ENCODE measurements at places on chromosomes 12 and 14.

DNA sequence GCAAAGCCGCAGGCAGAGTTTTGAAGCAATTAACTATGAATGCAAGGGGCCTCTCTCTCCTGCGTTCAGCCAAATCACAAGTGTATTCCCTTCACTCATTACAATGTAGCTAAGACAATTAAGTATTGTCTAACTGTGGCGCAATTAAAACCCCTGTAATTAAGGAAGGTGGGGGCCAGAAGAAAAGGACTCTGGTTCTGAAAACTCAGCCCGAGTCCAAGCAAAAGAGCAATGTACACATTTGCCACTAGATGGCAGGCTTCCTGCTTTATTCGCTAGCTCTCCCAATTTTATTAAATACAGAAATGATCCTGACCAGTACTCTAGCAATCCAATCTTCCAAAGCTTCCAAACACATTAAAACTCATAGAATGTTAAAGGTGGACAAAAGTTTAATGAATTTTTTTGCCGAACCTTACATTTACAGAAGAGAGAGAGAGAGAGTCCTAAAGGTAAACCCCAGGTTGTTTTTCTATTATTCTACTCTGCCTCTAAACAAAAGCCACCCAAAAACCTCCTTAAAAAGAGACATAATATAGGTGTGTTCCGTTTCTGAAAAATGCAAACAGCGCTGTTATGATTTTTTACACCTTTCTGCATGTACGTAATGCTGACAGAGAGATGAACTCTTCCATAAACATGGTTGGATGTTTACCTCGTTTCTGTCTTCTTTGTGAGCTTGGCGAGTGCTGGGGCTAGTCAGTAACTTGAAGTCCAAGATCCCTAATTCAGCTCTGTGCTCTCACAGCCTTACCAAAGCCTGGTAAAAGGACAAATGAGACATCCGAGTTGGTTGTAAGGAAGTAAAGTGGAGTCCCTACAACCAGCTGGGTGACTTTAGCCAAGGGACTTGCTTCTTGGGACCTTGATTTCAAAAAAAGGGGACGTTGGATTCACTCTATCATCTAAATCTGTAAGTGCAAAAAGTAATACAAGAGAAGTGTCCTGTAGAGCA is 50.9 kb upstream of the VASH1 start:
- DNase-seq: no peak

- no peak for DNase-seq
Observed at GRCh38 chr14:22540293-22540692, 48.7 kb downstream of the DAD1 start.

GRCh38 chr14:54366736-54367735 is 29.8 kb upstream of the CDKN3 start:
- no peak for DNase-seq

DNA sequence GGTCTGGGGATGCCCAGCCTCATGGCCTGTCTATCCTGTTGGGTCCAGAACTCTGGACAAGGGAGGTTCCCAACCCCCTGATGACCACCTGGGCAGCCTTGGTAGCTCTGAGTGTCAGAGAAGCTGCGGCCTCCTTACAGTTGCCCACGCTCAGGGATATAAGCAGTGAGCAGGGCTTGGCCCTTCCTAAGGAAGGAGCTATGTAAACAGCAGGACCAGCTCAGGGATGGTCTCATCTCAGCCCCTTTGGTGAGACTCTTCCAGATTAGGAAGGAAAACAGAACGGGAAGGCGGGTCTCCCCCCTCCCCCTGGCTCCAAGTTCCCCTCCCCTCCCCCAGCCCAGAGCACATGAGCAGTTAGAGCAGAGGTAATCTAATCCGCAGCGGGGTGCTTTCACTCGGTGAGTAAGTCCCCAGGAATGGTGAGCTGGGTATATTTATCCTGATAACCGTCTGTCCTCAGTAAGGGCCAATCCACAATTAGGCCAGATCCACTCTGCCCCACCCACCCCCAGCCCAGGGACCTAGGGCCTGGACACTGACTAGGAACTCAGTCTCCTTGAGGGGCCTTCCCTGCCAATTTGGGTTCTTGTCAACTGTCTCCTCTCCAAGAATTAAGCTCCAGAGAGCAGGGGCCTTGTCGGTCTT is 29.5 kb upstream of the RPLP0 start:
- no peak for DNase-seq

GRCh38 chr14:24430682-24431568 is 1.2 kb downstream of the KHNYN start:
- DNase-seq: no peak

GRCh38 chr12:22412581-22412980 is 78.1 kb upstream of the ST8SIA1 start:
- DNase-seq: no peak

GRCh38 chr14:25006961-25007795 is 42.8 kb downstream of the STXBP6 start:
- no peak for DNase-seq

- no peak for DNase-seq
Observed at GRCh38 chr12:131004166-131004565, 50.5 kb downstream of the ADGRD1 start.

- DNase-seq: no peak
Observed at GRCh38 chr12:6635375-6635855, 344 bp downstream of the LPAR5 start.

DNA sequence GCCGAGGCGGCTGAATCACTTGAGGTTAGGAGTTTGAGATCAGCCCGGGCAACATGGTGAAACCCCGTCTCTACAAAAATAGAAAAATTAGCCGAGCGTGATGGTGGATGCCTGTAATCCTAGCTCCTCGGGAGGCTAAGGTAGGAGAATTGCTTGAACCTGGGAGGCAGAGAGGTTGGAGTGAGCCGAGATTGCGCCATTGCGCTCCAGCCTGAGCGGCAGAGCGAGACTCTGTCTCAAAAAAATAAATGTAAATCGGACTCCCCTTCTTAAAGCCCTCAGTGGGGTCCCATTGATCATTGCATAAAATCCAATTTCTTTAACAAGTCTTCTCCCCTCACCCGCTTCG is 908 bp downstream of the TDP1 start:
- no peak for DNase-seq

DNA sequence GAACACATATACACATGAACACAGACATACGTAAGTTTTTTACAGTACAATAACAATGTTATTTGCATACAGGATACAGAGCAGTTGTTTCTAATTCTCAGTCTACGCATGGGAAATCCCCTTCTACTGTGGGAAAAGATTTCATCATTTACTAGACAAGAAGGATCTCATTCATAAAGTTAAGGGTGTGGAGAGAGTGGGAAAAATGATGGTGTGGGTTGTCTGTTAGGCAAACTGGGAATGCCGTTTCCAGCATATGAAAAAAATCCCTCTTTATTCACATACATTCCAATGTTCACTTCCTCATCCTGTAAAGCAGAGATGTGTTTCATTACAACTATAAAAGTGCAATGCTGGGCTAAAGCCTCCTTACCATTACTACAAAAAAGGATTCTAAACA is 120.9 kb downstream of the SINHCAF start:
- DNase-seq: no peak

DNA sequence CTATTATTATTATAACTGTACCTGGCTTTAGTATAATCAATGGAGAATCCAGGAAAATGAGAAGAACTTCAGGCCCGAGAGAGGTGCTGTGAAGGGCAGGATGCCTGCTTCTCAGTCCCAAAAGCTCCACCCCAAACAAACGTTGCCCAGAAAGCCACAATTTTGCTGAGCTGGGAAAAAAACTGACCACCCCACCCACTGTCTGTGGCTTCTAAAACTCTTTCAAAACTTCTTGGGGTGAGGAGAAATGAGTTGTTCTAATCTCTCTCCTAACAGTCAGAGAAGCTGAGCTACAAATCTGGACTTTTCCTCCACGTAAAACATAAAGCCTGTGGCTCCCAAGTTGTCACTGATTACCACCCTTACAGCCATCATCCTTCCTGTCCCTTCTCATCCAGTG is 13.4 kb downstream of the VDR start:
- no peak for DNase-seq

DNA sequence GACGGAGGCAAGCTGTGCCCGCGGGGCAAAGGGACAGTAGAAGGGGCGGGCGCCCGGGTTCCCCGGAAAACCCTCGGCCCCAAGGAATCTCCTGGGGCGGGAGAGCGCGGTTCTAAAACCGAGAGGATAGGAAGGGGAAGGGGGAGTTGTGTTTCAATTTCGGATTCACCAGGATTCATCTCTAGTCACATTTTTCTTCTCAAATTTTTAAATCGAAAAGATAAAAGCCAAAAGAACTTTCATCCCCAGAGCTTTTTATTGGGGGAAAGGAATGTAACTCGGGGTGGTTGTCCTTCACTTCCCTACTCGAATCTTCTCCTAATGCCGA is 1.4 kb downstream of the BMP4 start:
- DNase-seq: no peak

- no peak for DNase-seq
Observed at GRCh38 chr14:104048758-104049507, 36.6 kb upstream of the ASPG start.

- DNase-seq: no peak
Observed at GRCh38 chr12:24212496-24212895, 263.0 kb upstream of the SOX5 start.

DNA sequence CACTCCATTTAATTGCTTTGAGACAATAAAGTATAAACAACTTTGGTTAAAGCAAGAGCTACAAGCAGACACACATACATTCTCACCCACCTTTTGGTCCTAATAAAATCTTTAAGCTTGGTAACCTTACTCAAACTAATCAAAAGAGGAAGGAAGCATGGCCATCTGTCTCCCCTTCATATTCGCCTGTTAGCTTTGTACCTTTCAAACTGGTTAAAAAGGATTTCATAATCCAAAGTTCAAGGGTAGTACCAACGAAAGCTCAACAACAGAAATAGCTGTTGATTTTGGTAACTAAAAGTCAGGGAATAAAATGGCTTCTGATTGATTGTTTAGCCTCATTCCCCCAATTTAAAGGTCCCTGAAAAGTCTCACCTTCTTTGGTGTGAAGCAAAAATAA is 456.9 kb downstream of the BCAT1 start:
- no peak for DNase-seq

- DNase-seq: no peak
Observed at GRCh38 chr14:67999290-67999689, 179.7 kb downstream of the RAD51B start.

DNA sequence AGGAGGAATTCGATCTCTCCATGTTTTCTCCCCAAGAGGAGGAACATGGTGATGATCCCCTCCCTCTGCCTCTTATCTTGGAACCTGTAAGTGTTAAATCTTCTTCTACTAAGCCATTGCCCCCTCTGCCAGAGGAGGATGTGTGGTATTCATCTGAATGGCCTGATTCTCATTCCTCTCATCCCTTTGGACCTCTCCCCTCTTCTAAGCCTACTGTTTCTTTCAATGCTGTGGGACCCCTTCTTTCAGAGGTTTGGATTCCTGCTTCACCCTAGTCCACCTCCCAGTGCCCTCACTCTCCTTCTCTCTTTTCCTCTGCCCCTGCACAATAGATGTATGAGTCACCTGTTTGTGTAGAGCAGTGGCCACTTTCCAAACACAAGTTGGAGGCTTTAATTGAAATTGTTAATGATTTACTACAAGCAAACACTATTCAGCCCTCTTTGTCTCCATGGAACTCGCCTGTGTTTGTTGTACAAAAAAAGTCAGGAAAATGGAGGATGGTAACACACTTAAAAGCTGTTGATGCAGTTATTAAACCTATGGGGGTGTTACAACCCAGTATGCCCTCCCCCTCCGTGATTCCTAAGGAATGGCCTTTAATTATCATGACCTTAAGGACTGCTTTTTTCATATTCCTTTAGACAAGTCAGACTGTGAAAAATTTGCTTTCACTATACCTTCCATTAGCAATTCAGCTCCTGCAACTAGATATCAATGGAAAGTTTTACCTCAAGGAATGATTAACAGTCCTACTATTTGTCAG is 192.1 kb upstream of the ALG10B start:
- no peak for DNase-seq

DNA sequence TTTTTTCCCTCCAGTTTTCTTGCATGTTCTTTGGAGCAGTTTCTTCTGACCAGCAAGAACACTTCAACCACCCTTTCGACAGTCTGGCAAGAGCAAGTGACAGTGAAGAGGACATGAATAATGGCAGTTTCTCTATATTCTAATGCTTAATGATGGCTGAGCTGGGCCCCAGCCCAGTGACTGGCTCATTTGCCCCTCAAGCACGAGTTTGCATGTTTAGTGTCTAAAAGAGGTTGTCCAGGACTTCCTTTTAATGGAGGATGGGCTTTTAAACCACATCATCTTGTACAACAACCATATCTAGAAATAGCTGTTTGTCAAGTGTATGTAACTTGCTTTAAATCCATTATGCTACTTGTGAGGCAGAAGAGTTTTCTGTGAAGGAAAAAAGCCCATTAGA is 28.4 kb downstream of the RAD9B start:
- DNase-seq: no peak

DNA sequence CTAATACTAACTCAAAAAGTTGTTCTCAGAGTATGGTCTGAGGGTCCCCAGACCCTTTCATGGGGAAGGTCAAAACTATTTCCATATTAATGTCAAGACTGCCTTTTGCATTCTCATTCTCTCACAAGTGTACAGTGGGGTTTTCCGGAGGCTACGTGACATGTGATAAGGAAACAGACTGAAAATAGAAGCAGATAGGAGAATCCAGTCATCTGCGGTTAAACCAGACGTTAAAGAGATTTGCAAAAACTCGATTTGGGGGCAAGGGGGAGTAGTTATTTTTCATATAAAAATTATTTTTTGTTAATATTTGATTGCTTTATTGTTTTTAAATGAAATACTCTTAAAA is 1.0 kb upstream of the NAP1L1 start:
- DNase-seq: no peak

DNA sequence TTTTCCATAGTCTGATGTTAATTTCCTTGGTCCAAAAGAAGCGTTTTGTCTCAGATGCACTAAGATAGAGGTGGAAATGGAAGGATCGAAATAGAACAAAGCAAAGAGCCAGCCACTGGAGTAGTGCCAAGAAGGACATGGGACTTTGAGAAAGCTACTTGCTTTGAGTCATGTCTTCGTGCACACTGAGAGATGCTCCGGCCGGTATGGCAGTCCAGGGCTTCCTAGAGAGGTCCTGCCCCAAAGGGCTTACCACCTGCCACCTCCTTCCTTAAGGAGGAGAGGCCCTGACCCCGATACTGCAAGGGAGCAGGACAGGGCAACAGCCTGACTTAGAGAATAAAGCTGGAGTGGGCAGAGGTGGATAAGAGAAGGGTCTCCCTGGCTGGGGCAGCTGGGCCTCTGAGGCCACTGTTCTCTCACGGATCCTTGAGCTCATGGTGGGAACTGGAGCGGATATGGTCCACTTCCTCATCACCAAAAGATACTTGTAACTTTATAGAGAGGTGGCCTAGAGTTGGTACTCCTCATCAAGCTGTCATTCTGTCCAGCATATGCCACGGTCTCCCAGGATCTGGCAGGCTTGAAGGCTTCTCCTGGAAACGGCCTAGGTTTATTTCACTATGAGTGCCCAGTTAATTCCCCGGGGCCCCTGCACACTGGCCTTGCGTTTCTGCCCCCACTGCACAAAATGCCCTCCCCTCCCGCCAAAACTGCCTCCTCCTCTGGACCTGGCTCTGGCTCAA is 57.4 kb downstream of the FOXN3 start:
- DNase-seq: no peak

DNA sequence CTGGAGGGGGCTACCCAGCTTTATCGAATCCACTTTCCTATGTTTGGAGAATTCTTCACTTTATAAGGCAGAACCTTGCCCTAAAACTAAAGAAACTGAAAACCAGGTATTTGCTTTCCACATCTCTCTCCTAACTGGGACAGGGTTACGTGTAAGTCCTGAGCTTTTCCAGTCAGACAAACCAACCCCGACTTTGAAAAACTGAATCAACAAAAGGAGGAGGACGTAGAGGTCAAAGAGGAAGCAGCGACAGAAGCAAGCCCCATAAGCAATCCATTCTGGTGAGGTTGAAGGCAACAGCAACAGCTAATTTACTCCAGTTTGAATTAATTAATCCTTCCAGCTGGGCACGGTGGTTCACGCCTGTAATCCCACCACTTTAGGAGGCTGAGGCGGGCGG is 47.2 kb downstream of the LRP6 start:
- DNase-seq: no peak

Measured in stimulated activated CD8-positive, alpha-beta memory T cell treated with anti-CD3 and anti-CD28 coated beads, Interleukin-4, amount 100 ng/mL, for 4 hours (primary cell).